ENCODE measurements at places on chromosomes 3 and 15. TPM values are rescaled to one million over a fixed set of nuclear protein-coding genes. Genes with fewer than 3 reads are reported as not detected.

DNA sequence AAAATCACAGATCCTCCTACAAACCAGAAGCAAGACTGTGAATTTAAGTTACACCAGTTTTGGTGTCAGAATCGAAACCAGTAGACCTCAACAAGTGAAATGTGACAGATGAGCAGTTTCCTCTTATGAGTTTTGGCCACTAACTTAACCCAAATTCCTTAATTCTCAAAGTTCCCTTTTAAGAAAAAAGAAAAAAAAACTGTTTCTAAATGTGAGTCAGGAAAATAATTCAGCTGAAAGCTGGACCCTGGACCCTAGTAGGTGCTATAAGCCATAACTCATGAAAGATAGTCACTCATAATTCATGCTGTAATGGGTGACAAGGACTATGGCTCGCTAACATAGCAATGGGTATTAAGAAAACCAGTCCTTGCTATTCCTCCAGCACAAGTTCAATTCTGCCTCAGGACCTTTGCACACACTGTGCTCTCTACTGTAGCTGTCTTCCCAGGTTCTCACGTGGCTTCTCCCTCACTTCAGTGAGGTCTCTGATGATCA lies 9.0 kb upstream of the THRB start:
- DNase-seq: no peak

GRCh38 chr3:99473321-99473751 lies 165.1 kb upstream of the COL8A1 start:
- DNase-seq: no peak

- no peak for DNase-seq
Measured at GRCh38 chr15:89111961-89112340, 23.7 kb downstream of the ABHD2 start.

GRCh38 chr3:57160765-57161538 lies 4.2 kb downstream of the IL17RD start:
- DNase-seq: no peak

DNA sequence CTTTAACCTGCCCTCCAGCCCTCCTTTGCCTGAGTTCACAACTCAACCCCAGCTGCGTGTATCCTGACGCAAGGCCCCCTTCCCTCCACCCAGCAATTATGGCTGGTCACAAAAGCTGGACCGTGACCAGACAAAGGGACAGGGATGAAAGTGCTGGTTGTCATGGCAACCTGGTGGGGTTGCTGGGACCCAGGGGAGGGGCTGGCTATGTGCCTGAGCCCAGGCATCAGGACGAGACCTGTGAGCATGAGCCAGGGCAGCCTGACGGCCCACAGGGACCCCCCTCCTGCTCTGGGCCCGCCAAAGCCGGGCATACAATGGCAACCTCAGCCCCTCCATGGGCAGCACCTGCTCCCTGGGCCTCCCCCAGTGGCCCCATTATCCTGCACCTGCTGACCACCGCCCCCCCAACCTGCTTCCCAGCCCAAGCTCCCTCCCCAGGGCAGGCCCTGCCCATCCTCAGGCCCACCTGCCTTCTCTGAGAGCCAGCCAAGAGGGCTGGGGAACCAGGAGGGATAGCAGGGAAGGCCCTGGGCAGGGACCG lies 4.5 kb upstream of the DNAH1 start:
- no peak for DNase-seq

DNA sequence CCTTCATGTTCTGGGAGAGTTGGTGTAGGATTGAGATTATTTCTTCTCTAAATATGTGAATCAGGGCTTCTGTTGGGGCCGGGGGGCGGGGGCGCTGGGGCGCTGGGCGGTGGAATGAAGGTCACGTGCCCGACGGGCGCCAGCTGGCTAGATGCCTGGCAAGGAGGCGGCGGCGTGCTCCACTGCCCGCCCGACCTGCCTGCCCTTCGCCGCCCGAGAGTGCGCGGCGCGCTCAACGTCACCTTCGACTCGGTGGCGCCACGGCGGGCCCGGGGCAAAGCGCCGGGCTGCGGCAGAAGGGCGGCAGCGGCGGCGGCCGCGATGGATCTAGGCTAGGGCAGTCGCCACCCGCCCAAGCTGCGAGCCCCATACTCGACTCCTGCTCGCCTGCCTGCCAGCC lies 47.0 kb upstream of the LHFPL4 start:
- no peak for DNase-seq

DNA sequence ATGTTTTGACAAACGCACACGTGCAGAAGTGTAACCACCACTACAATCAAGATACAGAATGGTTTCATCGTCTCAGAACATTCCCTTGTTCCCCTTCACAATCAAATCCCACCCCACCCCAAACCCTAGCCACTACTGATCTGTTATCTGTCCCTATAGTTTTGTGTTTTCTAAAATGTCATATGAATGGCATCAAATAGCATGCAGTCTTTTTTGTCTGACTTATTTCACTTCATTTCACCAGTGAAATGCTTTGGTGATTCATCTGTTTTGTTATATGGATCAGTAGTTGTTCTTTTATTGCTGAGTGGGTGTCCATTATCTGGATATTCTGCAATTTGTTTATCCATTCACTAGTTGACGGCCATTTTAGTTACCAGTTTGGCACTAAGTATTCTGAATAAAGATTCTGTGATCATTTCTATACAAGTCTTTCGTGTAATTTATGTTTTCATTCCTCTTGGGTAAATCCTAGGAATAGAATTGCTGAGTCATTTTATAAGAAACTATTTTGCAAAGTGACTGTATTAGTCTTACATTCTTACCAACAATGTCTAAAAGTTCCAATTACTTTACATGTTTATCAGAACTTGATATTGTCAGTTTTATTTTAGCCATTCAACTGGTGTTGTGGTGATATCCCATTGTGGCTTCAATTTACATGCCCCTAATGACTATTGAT lies 232.8 kb downstream of the CLSTN2 start:
- no peak for DNase-seq

GRCh38 chr3:184752361-184752760 lies 40.5 kb upstream of the MAGEF1 start:
- DNase-seq: no peak

DNA sequence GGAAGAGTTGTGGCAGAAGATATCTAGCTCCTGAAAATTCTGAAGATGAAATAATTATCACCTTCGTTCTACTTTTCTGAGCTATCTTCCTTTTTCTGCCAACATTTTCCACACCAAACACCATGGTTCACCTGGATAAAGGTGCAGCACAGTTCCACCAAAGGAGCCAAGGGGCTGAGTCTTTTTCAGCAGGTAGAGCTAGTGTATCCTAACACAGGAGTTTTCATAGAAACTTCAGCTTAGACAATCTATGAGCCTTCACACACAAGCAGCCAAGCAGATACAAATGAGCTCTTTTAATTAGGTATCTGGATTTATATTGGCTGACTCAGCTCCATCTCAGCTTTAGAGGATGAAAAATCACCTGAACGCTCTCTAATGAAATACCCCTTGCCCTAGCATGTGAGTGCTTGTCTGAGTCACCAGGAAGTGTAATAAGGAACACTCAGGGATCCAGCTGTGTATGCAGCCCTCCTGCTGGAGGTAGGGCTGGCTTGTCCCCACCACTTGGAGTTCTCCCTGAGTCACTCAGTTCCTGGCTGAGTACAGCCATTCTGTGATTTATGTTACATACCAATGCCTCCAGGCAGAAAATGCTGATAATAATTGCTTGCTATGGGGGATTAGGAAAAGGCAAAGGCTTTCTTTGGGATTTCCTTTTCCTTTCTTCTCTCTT lies 385.7 kb downstream of the LSAMP start:
- DNase-seq: peak; percentile 99

- DNase-seq: no peak
Measured at GRCh38 chr15:70504299-70504951, 258.9 kb downstream of the UACA start.

- DNase-seq: no peak
Measured at GRCh38 chr3:126548556-126549466, 9.9 kb downstream of the C3orf22 start.

- no peak for DNase-seq
Measured at GRCh38 chr3:179179979-179180759, 32.0 kb downstream of the PIK3CA start.

GRCh38 chr3:194960446-194961032 lies 274.9 kb downstream of the FAM43A start:
- DNase-seq: no peak

DNA sequence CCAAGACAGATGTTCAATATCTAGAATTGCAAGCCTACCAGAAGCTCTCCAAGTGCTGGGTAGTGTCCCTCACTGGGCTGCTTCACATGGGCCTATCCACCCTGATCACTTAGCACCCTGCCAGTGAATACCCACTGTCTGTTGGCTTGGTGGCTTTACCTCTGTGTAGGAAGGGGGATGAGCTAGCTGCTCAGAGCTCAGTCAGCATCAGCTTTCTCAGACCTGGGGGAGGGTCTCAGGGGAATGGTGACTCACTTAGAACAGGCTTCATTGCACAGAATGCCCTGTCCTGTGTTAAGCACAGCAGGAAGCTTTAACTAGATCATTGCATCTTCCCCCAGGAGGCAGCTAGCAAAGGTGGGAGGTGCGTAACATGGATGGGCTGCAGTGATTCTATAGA lies 209.8 kb downstream of the PDCD6IP start:
- DNase-seq: peak; percentile 23

ATR gene
- total RNA-seq: 25.2 TPM

SERINC4 gene
- 0.46 TPM for total RNA-seq

HYKK gene
- 3.9 TPM for total RNA-seq

MAP3K13 gene
- 33.5 TPM for total RNA-seq

MST1 gene
- total RNA-seq: 12.4 TPM

CLDN1 gene
- 305 TPM for total RNA-seq
